ENCODE measurements at places on chromosomes 7 and 10.

GRCh38 chr10:1464881-1465417 lies 272.4 kb downstream of the ADARB2 start:
- DNase-seq = no peak

DNA sequence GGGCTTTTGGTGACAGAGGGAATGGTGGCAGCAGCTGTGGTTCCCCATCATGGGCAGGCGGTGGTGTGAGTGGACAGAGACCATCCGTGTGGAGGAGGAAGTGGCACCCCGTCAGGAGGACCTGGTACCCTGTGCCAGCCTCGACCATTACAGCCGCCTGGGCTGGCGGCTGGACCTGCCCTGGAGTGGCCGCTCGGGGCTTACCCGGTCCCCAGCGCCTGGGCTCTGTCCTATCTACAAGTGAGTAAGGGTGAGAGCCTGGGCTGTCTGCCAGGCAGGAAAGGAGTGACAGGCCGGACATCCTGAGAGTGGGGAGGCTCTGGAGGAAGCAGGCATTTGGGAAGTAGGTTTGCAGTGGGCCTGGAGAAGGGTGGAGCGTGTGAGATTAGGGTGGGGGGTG lies 2.9 kb upstream of the ZNF467 start:
- DNase-seq = no peak

DNA sequence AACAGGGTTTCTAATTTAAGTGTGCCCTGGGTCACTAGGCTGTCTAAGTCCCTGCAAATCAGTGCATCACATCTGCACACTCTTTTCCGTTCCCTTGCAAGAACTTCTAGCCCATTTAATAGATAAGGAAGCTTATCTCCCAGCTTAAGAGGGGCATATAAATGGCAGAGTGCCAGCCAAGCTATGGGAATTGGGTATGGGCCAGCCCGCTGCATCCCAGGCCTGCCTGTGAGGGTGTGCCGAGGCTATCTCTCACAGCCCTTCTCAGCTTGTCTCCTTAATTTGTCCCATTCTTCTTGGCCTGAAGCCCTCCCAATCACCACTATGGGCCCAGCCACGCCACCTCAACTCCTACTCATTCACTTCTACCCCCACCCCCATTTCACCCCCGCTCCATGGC lies 14.7 kb downstream of the AQP1 start:
- no peak for DNase-seq

- no peak for DNase-seq
Measured at GRCh38 chr10:543862-544822, 145.3 kb downstream of the DIP2C start.

GRCh38 chr7:1380231-1380815 lies 78.9 kb downstream of the MICALL2 start:
- no peak for DNase-seq

GRCh38 chr7:142320883-142321282 lies 63.0 kb upstream of the PRSS58 start:
- DNase-seq = no peak

- no peak for DNase-seq
Measured at GRCh38 chr7:81606078-81606863, 163.6 kb downstream of the HGF start.

DNA sequence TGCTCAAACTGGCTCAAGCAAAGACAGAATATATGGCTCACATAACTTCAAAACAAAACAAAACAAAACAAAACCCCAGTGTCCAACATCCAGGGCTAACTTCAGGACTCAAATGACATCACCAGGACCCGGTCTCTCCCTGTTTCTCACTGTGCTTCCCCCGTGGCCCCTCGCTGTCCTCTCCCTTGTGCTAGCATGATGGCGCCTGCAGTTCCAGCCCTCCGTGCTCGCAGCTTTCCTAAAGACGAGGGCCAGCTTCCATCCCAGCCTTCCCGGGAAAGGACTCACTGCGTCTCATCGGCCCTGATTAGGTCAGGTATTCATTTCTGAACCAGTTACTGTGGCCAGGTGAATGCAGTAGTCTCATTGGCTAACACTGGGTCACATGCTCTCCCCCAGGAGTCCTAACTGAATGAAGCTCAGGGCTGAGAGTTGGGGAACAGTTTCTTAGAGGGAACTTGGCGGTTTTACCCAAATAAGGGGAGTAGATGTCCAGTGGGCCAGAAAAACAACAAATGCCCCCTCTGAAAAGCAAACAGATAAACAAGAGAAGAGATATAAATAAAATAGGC lies 33.0 kb upstream of the CTBP2 start:
- DNase-seq = no peak

DNA sequence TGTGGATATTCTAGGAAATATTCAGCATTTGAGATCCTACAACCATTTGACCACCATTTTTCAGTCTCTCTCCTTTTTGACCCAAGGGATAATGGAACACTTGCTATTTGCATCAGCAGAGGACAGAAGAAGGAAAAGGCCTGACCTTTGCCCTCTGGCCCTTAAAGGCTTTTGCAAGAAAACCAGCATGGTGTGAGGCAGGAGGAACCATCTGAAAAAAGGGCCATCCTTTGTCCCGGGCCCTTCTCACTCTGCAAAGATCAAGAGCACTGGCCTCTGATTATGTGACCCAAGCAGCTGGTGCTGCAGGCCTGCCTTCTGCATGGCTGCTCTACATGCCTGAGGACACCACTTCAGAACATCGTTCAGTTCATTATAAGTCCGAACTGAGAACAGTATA lies 133.3 kb upstream of the STK17A start:
- DNase-seq = no peak

- DNase-seq = no peak
Measured at GRCh38 chr10:63262430-63263073, 129.4 kb downstream of the NRBF2 start.

DNA sequence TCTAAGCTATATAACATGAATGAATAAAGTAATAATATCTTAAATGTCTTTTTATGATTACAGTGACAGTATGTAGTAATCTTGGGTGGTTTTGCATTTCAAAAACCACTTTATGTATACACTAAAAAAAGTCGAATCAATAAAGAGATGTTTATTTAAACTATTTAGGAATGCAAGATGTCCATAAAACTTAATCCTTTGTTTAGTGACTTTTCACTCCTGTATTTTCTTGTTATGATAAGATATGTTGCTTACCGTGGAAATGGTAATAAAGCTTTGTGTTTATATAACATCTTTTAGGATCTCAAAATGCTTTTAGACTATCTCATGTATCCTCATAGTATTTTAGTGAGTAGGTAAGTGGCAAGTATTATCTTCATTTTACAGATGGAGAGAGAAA lies 48.5 kb downstream of the SP4 start:
- DNase-seq = no peak

DNA sequence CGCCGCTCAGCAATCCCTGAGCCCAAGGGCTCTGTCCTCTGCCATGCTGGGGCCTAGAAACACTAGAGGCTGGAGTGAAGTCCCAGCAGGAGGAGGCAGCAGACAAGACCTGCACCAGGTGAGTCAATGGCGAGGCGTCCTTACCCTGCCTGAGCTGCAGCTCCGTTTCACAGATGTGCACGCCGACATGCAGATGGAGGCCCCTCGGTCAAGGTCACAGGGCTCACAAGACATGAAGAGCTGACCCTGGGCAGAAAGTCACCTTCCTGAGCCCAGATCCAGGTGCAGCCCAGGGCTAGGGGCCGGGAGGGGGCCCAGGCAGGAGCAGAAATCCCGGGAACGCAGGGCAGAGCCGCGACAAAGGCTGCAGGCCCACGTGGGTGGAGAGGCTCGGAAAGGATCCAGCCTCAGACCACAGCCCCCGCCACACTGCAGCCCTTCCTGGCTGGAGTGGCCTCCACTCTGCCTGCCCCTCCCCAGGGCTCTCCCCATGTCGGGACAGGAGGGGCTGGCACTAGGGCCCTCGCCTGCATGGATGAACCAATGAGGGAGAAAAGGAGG lies 23.8 kb downstream of the PDGFA start:
- no peak for DNase-seq

GRCh38 chr7:13041368-13041988 lies 354.0 kb downstream of the ARL4A start:
- DNase-seq = no peak

GRCh38 chr7:74059681-74060588 lies 23.7 kb upstream of the LIMK1 start:
- no peak for DNase-seq

DNA sequence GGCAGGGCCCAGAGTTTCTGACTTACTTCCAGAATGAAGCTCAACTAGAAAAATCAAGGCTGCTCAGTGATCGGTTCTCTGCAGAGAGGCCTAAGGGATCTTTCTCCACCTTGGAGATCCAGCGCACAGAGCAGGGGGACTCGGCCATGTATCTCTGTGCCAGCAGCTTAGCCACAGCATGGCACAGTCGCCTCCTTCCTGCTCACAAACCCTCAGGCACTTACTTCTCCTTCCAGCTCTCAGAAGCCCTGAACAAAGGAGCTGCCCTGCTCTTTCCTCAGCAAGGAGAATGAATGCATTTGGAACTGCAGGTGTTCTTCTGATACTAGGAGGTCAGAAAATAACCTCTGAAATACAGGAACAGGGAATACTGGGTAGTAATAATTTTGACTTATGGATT lies 219.7 kb upstream of the PRSS1 start:
- no peak for DNase-seq

- no peak for DNase-seq
Measured at GRCh38 chr10:49616421-49617101, 2.7 kb downstream of the CHAT start.

DNA sequence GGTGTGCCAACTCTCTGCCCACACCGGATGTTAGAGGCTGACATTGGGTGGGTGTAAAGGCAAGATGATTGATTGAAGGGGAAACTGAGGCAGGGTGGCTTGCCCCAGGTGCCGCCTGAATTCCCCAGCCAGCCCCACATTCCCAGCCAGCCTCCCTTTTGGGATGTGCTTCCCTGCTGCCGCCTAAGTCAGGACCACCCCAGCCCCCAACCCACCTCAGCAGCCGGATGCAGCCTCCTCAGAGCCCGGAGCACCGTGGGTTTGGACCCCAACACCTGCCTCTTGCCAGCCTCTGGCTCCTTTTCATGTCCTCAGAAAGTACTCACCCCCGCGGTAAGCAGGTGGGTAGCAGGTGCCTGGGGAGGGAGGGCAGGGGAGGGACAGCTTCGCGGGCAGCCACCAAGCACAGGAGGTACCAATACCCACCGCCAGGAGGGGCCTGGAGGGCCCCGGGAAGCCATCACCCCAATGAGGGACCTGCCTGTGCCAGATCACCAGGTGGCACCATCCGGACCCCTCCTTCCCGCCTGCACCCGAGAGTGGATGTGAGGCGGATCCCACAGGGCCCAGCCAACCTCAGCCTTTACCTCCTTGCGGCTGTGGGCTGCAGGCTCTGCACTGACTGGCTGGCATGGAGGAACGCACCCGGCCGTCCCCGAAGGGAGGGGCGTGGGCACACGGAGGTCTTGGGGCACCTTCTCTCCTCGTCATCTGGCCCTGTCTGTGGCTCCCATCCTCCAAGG lies 60.5 kb downstream of the PWWP2B start:
- DNase-seq = no peak

- DNase-seq = no peak
Measured at GRCh38 chr10:11326913-11327616, 284.4 kb downstream of the USP6NL start.
